Stimulated activated CD4-positive, alpha-beta T cell treated with anti-CD3 and anti-CD28 coated beads, Interleukin-1b, Interleukin-23, amount 100 ng/mL, for 1 hour (primary cell): ENCODE measurements at places on chromosomes 13 and 19.

DNA sequence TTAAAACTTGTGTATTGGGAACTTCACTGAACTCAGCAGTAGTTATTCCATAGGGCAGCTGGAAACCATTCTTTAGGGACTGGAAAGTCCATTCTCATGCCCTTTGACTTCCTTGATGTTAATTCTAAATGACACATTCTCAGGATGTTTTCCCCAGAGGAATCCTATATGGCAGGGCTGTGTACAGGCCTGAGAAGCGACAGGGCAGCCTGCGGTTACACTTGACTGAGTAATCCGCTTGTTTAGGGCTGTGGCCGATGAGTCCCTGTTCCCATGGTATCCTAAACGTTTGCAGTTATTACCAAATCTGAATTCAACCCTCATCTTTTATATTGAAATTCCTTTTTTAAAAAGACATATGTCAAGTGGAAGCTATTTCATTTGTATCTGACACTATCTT is 83.5 kb downstream of the COL4A2 start:
- DNase-seq, result no peak

DNA sequence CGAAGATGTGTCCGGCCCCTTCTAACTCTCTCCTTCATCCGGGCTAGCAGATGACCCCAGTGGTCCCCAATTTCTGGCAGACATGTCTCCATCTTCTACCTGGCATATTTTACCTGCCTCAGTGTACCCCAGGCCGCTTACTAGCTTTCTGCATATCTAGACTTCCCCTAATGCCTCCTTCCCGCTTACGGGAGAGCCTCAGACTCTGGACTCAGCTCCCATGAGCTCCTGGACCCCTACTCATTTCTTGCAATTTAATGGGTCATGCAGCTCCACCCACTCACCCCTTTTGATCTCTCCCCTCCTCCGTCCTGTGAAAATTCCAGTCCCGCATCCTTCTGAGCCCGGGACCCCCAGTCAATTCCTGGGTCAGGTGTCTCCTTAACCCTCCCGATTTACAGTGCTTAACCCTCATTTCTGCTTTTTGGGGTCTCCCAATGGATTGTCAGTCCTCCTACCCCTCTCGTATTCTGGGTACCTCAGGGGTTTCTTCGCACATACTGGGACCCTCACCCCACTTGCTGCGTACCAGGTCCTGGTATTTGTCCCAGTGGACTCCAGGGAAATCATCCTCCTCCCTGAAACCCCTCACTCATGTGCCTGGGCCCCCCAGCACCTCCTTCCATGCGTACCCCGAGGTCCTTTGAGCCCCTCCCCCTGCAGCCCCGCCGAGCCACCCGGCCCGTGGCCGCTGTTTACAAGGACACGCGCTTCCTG is 500 bp upstream of the JUNB start:
- DNase-seq, result no peak

DNA sequence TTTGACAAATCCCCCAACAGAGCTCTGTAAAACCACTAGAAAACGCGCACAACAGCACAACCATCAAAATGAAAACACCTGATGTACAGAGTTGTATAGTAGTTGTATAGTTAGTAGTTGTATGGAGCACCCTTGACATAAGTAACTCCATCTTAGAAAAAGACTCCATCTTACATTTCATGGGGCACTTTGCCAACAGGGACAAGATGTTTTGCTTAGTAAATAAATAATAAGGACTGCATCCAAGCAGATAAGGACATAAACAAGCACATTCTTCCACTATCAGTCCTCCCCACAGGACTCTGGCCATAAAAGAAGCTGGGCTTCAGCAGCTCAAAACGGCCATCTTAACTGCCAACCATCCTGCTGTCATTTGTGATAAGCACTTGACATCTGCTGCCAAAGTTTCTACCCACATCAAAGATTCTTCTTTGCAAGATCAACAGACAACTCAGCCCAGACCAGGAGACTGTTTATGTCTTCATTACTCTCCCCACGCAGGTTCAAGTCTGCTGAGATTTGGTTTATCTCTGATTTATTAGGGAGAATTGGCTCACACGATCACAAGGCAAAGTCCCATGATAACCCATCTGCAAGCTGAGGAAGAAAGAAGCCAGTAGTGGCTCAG is 20.7 kb upstream of the ZNF331 start:
- no peak for DNase-seq

DNA sequence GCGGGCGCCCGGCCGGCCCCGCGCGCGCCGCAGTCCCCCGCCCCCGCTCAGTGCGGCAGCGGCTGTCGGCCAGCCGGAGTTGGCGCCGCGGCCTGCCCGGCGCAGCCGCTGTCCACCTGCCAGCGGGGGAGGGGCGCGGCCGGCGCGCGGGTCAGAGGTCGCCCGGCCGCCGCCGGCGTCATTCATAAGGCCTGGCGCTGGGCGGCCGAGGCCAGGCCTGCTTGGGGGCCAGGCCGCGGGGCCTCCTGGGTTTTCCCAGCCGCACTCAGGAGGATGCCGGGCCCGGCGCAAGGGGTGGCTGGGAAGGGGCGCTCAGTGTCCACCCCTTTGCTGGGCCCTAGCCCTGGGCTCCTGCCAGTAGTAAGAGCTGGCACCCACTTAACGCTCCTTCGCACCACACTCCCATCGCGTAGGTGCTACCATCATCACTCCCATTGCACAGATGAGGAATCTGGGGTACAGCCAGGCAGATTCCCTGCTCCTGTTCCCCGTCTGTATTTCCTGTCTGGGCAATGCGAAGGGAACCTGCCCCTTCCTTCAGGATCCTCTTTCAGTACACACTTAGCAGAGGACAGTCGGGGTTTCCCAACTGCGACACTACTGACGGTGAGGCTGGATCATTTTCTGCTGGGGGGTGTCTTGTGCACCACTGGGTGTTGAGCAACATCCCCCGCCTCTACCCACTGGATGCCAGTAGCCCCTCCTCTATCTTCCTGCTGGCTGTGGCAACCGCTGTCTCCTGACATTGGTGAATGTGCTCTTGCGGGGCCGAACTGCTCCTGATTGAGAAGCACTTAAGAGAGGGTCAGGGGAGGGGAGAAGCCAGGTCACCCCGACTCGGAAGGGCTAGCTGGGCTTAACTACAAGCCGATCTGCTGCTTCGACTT is 846 bp upstream of the PRKACA start:
- DNase-seq, result no peak

GRCh38 chr19:8335343-8336071 is 7.6 kb downstream of the KANK3 start:
- DNase-seq, result no peak

DNA sequence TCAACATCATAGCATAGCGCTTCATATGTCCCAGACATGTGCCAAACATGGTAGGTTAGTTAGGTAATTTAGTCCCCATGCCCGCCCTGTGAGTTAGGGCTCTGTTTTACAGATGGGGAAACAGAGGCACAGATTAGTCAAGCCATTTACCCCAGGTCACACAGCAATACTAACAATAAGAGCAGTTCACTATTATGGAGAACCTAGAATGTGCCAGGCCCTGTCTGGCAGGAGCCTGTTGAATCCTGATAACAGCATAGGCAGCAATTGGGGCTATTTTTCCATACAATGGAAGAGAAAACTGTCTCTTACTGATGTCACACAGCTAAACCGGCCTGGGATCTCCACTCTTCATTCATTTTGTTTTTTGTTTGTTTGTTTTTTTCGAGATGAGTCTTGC is 6.5 kb upstream of the PPP1R37 start:
- no peak for DNase-seq

DNA sequence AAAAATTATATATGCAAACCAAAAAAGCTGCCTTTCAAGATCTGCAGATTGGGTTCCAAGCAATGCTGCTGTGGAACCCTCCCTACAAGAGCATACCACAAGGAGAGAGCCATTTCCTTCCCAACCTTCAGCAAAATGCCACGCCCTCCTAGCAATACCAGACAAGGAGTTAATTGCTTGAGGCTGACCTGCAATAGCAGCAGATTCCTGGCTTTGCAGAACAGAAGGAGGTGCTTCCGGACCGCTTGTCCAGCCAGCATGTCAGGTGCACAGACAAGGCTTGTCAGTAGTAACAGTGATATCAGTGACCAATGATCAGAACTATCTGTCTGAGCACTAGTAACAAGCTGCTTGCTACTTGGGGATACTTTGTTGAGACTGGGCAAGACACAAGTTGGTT is 301.6 kb downstream of the FGF14 start:
- DNase-seq, result no peak

DNA sequence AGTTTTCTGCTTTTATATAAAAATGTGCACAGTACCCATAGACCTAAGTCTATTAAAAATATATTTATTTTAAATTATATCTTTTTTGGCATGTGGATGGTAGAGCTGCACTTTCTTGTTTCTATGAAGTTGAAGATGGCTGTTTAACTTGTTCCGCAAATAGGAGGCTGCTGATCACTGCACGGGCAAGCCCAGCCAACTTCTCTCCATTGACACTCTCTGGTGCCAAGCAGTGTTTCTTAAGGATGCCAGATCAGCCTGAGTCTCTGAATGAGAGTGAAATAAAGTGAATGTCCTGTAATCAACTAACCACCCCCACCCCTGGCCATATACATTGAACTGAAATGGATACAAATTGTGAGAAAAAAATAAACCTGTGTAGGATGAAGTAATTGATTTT is 202.9 kb upstream of the KLHL1 start:
- no peak for DNase-seq
